Stimulated activated CD4-positive, alpha-beta T cell treated with anti-CD3 and anti-CD28 coated beads, Interleukin-1b, Interleukin-23, amount 100 ng/mL, for 4 hours (primary cell): ENCODE measurements at places on chromosomes 11 and 22.

DNA sequence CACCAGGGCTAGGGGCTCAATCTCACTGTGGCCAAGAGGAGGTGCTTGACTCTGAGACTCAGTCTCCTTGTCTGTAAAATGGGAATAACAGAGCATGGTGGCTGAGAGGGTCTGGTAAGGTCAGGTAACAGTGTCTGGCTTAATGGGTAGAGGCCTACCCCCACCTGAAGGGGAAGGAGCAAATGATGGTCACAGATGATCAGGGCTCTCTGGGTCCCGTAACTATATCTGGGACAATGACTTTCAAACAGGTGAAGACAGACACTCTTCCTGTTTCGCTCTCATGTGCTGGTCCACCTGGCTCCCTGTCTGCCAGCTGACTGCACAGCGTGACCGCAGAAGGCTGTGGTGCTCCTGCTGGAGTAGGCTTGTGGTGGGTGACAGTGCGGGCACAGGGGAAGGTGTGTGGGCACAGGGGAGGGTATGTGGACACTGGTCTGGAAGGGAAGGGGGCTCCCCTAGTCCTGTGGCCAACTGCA, 4.0 kb downstream of the A4GALT start:
- no peak for DNase-seq

- no peak for DNase-seq
Measured at GRCh38 chr11:118001494-118001971, 15.3 kb downstream of the IL10RA start.

DNA sequence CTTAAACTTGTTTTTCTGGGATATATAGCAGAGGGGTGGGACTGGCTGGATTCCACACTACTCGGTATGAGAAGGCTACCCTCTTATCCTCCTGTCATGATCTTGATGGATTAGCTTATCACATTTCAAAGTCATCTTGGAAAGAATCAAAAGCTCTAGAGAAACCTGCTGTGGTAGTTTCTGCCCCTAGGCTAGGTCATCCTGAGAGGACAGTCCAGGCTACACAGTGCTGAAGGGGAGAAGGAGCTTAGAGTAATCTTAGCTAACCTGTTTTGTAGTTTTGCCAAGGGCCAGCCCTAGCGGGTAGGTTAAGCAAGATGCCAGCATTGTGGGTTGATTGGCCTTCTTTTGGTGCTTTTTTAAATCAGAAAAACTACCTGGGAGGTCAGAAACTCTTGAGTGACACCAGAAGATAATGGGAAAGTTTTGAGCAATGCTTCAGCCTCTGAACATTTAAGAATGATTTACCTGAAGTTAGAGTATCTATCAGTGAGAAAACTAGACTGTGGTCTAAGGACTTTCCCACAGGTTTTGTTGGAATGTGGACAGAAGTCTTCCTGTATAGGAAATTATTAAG, 21.3 kb downstream of the PIWIL4 start:
- no peak for DNase-seq

DNA sequence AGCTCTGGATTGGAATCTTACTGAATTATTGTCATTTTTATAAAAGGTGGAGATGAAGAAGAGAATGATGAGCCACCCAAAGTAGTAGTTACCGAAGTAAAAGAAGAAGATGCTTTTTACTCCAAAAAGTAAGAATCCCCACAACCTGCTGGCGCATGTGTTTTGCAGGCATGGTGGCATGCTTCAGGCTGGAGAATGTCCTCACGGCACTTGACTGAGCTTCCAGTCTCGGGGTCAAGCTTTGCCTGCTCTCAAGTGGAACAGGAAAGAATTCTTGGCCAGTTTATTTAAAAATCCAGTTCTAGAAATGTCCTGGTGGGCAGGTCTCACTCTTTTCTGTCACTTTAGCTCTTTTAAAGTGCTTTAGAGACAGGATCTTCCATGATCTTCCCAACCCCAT, 17.5 kb downstream of the NUP50 start:
- no peak for DNase-seq

- no peak for DNase-seq
Measured at GRCh38 chr11:64089027-64089360, 53.3 kb downstream of the FLRT1 start.

- DNase-seq: no peak
Measured at GRCh38 chr11:13073119-13073981, 64.2 kb downstream of the RASSF10 start.

GRCh38 chr11:34881900-34882299, 34.3 kb downstream of the APIP start:
- DNase-seq: no peak

- no peak for DNase-seq
Measured at GRCh38 chr22:37806409-37807333, 1.1 kb upstream of the GCAT start.

DNA sequence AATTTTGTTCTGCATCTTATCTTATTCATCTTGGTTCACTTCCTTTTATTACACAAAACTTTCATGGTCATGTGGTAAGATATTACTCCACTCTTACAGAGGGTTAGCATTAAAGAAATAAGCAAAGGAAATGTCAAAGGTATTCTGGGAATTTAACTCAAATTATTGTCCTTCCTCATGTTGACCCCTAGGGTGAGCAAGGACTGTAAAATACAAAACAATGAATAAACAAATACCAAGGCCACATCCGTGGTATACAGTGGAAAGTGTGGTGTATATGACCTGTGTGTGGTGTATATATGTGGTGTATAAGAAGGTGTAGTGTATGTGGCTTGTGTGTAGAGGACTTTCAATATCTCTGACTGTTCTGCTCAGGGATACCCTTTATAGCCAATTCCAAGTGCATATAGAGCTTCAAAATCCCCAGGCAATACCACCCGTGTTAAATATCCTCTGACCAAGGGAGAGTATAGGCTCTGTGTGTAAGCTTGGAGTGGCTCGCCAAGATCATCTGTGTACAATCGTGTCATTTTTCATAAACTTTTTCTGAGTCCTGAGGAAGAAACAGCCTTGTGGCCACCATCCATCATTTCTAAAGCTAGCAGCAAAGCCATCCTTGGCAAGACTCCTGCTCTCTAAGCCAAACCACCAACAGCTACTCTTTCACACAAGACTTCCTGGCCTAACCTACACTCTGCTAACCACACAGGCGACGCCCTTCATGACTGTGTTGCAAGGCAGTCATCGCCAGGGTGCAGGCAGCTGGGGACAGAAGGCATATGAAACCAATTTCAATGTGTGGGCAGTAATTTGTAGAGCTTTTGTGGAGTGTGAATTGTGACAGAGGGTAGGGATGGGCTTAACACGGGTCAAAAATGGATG, 548.0 kb downstream of the ETS1 start:
- peak; percentile 62 for DNase-seq

- DNase-seq: no peak
Measured at GRCh38 chr22:29022101-29022817, 39.4 kb downstream of the C22orf31 start.

- no peak for DNase-seq
Measured at GRCh38 chr22:36713436-36713835, 9.9 kb upstream of the CACNG2 start.

- DNase-seq: no peak
Measured at GRCh38 chr11:66281776-66282467, 3.9 kb downstream of the CNIH2 start.

GRCh38 chr11:132539590-132540368, 992.5 kb downstream of the OPCML start:
- DNase-seq: no peak

- no peak for DNase-seq
Measured at GRCh38 chr11:5626196-5626595, 1.4 kb downstream of the TRIM34 start.

GRCh38 chr11:119808407-119809185, 79.6 kb upstream of the NECTIN1 start:
- no peak for DNase-seq

DNA sequence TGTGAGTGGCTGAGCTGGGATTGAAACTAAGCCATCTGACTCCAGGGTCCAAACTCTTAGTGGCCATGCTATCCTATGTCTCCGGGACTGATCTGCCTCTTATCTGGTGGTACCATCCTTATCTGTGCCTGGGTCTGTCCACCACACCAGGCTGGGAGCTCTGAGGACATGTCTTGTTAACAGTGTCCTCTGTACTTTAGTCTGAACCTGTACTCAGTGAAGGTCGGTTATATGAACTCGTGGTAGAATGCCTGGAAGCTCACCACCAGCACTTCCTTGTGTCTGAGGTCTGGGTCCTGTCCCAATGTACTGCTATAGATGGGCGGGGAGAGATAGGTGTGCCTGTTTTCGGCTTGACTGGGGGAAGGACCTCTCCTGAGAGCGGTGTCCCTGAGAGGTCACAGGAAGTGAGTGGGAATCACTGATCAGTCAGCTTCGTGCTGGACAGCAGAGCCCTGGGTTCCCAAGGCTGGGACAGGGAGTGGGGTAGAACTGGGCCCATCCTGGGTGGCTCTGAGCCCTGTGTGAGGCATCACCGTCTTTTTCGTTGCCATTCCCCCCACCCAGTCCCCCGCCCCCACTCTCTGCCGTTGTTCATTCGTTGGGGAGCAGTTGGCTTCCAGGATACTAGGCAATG, 8.9 kb downstream of the MYO7A start:
- no peak for DNase-seq

DNA sequence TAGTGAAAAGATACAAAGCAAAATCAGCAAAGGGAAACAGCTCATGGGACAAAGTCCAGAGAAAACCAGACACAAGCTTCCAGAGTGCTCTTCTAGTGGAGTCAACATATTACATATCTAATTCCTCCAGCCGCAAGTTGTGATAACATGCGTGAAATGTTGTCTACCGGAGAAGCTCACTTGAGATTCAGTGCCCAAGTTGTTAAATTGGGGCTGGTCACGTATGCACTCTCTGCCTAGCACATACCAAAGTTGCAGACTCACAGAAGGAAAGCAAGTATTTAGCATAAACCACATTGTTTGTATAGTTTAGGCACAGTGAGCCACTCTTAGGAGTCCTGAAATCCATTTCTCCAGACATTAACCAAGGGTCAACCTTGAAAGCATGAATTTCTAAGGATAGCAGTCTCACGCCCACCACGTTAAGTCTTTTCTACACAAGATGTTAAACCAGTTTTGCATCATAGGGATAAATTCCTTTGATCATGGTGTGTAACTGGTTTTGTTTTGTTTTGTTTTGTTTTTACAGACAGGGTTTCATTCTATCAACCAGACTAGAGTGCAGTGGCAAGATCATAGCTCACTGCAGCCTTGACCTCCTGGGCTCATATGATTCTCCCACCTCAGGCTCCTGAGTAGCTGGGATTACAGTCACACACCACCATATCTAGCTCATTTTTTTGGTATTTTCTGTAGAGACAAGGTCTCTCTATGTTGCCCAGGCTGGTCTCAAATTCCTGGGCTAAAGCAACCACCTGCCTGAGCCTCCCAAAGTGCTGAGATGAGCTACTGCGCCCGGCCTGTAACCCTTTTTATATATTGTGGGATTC, 39.5 kb upstream of the EP300 start:
- DNase-seq: no peak

DNA sequence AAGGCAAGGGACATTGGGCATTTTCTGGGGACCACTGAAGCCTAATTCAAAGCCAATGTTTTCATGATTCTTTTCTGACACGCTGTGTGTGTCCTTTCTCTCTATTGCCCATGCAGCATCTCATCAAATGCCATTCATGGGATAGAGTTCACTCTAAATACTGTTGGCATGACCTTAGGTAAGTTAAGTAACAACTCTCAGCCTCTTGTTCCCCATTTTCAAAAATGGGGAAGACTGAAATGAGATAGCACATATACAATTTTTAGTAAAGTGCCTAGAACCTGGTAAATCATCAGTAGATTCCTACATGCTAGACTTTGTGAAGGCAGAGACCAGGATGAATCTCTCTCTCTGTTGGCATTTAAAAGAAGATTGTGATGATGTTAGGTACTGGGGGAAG, 12.7 kb upstream of the OR52K2 start:
- DNase-seq: no peak

- no peak for DNase-seq
Measured at GRCh38 chr11:19644316-19644715, 68.3 kb upstream of the NAV2 start.

DNA sequence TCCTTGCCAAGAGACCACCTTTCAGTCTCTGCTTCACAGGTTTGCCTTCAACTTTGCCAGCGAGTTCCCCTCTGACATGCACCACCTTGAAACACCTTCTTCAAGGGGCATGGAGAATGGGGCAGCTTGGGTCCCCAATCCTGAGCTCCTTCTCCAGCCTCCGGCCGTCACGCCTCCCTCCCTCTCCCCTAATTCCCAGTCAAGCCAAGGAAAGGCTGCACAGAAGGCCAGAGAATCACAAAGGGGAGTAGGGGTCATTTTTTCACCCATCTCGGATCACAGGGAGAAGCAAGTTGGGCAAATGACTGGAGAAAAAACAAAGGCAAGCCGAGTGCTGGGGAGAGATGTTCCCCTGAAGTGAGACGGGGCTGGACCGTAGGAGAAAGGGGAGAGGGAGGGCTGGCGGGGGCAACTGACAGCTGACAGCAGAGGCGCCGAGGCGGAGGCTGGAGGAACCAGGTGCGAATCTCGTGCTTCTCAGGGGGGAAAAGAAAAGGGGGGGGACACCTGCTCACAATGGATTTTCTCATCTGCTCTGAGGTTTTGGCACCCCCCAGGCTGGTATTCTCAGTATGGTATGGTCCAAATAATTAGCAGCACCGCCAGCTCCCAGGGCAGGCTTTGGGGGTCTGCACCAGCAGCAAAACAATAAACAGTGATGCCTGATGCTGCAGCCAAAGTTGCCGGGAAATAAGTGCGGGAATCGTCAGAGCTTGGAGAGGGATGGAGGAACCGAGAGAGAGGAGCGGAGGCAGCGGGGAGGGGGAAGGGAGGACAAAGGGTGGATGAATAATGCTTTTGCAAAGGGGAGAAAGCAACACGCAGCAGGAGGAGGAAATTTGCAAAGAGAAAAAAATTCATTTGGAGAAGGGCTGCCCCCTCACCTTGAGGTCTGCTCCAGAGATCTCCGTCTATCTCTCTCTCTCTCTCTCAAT, 644 bp downstream of the YPEL4 start:
- no peak for DNase-seq

GRCh38 chr11:134244593-134244992, 8.6 kb downstream of the THYN1 start:
- DNase-seq: no peak

DNA sequence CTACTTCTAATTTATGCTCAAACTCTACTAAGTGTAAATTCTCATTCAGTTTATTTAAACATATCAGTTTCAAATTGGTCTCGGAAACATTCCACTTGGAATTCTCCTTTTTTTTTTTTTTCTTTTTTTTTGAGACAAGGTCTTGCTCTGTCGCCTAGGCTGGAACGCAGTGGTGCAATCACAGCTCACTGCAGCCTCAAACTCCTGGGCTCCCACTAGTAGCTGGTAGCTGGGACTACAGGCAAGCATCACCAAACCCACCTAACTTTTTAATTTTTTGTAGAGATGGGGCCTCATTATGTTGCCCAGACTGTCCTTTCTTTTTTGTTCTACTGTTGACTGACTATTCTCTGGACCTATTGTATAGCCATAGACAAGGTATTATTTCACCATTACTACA, 33.3 kb upstream of the CCDC81 start:
- no peak for DNase-seq
